ENCODE measurements at places on chromosomes 12 and 14.

DNA sequence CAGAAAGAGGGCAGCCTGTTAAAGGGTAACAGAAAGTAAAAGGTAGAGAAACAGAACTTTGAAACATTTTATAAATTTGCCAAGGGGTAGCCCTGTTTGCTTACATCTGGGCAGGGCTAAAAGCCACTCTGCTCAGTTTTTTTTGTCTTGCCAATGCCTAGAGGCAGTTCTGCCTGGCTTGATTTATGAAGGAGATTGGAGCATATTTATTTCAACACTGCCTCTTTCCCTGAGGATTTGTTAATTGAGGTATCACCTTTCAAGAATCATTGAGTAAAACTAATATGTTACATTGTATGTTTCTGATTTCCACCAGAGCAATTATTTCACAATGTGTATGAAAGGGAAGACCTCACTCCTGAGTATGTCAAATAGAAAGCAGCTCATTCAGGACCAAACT lies 160.8 kb downstream of the GXYLT1 start:
- DNase-seq: no peak

- DNase-seq: peak; percentile 13
Observed at GRCh38 chr12:26790645-26790994, 42.4 kb downstream of the ITPR2 start.

- no peak for DNase-seq
Observed at GRCh38 chr12:106917503-106917902, 38.2 kb upstream of the TMEM263 start.

- DNase-seq: peak; percentile 63
Observed at GRCh38 chr12:91964501-91964900, 181.1 kb downstream of the BTG1 start.

- no peak for DNase-seq
Observed at GRCh38 chr12:91173124-91173523, 9.5 kb downstream of the DCN start.
